ENCODE measurements at places on chromosomes 16 and 17.

- no peak for DNase-seq
Observed at GRCh38 chr17:9266031-9266680, 244.8 kb downstream of the NTN1 start.

GRCh38 chr16:72569677-72570076, 397.7 kb upstream of the PMFBP1 start:
- no peak for DNase-seq

DNA sequence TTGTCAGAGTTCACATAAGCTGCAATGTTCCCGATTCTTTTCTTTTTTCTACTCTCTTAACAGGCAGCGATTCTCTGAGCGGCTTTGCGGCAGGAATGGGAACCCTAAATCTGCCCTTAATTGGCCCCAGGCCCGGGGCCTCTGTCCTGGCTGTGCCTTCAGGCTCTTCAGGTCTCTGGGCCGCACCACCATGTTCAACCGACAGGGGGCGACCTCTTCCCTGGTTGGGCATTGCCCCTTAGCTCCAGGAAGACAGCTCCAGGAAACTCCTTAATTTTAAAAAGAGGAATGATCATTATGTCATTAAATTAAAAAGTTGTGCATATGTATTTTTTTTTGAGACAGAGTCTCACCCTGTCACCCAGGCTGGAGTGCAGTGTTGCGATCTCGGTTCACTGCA, 20.3 kb downstream of the CACNG5 start:
- DNase-seq: no peak

GRCh38 chr17:82493226-82493781, 26.2 kb upstream of the FOXK2 start:
- no peak for DNase-seq

DNA sequence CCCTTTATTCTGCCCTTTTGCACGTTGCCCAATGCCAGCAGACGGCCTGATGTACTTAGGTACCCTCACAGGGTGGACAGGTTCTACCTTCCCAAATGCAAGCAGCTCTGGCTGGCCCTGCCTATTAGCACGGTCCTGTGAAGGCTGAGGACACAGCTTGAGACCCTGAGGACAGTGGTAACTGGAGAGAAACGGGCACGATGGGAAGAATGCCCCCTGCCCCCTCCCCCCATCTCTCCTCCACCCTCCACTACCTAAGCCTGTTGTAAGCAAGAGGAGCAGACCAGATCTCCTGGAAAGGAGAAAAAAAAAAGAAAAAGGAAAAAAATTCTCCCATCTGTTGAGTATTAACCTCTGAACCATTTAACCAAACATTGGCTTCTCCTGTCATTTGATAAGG, 34.1 kb downstream of the MEOX1 start:
- no peak for DNase-seq

- no peak for DNase-seq
Observed at GRCh38 chr17:42409523-42410318, 13.3 kb downstream of the CAVIN1 start.

GRCh38 chr17:57699751-57700219, 45.3 kb downstream of the CCDC182 start:
- DNase-seq: no peak

GRCh38 chr17:48174833-48175523, 67.4 kb downstream of the SNX11 start:
- DNase-seq: no peak

GRCh38 chr16:898216-898615, 72.6 kb downstream of the LMF1 start:
- no peak for DNase-seq

- DNase-seq: no peak
Observed at GRCh38 chr17:81083125-81083765, 48.3 kb downstream of the BAIAP2 start.

GRCh38 chr17:77756846-77757560, 201.5 kb upstream of the TNRC6C start:
- DNase-seq: no peak

- no peak for DNase-seq
Observed at GRCh38 chr17:27546624-27547300, 84.2 kb upstream of the LGALS9 start.

- DNase-seq: no peak
Observed at GRCh38 chr16:77591347-77591746, 131.0 kb upstream of the NUDT7 start.

- no peak for DNase-seq
Observed at GRCh38 chr17:55661256-55661758, 61.4 kb downstream of the TMEM100 start.
